ENCODE measurements at places on chromosomes 5 and 9.

- DNase-seq: no peak
Observed at GRCh38 chr9:16191691-16192402, 639.0 kb downstream of the CCDC171 start.

DNA sequence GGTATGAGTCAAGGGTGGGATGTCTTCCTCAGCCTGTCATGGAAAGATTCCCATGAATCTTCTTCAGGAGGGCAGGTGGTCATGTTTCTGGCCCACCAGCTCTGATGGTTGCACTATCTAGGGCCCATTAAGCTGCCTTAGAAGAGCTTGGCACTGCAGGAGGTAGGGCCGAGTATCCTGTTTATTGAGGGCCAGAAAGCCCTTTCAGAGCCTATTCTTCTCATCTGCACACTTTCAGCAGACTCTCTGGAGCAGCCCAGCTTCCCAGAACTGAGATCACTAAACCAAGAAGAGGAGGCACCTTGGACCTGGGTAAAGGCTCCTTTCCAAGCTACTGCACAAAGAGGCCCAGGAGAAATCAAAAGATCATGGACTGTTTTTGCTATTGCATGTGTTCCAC lies 146.5 kb downstream of the MTX3 start:
- DNase-seq: no peak

- no peak for DNase-seq
Observed at GRCh38 chr5:124371111-124371706, 375.2 kb downstream of the ZNF608 start.

- DNase-seq: no peak
Observed at GRCh38 chr5:53191548-53192165, 82.1 kb upstream of the MOCS2 start.

- DNase-seq: peak; percentile 24
Observed at GRCh38 chr9:78035383-78035993, 3.9 kb upstream of the GNAQ start.

All from activated CD4-positive, alpha-beta T cell treated with anti-CD3 and anti-CD28 coated beads, Interleukin-2, amount 50 U/mL, for 4 hours (primary cell).